Glutamatergic neuron (in vitro differentiated cells): ENCODE measurements at places on chromosomes 4 and X. TPM values are rescaled to one million over a fixed set of nuclear protein-coding genes. Genes with fewer than 3 reads are reported as not detected.

DNA sequence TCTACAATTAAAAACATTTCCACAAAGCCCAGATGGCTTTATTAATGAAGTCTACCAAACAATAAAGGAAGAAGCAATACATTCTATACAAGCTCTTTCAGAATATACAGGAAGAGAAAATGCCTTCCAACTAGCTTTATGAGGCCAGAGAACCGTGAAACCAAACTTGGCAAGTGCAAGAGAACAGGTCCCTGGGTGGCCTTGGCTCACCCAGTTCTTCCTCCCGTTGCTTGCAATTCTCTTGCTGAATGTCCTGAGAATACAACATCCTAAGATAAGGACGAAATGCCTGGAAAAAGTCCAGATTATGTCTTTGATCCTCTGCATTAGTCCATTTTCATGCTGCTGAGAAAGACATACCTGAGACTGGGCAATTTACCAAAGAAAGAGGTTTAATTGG lies 204.9 kb downstream of the MAD2L1 start:
- H3K27ac ChIP-seq: no peak overlapping the region
- no peaks in the 10 kb centered on the region for H3K36me3 ChIP-seq
- H3K4me3 ChIP-seq: no peak overlapping the region
- no peak for DNase-seq
- H3K27me3 ChIP-seq: no peaks in the 10 kb centered on the region

DNA sequence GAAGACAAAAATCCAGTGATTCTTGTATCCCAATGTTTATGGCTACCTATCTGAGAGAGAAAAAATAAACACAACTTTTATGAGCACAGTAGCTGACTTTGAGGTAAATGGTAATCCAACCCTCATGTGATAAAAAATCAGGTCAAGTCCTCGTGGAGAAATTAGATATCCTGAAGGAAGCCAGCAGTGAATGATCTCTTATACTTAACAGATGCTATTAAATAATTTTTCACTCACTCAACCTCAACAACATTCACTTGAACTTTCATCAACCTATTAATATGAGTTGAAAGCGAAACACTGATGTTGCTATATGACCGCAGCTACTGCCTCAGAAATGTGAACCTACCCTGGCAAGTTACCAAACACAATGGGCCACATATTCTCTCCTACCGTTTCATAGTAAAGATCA lies 105.4 kb downstream of the GPC3 start:
- H3K4me1 ChIP-seq: peaks cover 18% of the 10 kb centered on the region
- H3K27ac ChIP-seq: no peak overlapping the region
- H3K27me3 ChIP-seq: no peaks in the 10 kb centered on the region
- DNase-seq: no peak

GRCh38 chrX:63424063-63424462 lies 72.9 kb upstream of the SPIN4 start:
- no peaks in the 10 kb centered on the region for H3K27me3 ChIP-seq
- H3K36me3 ChIP-seq: no peaks in the 10 kb centered on the region
- no peak overlapping the region for H3K27ac ChIP-seq
- no peaks in the 10 kb centered on the region for H3K4me1 ChIP-seq
- no peak for DNase-seq

GRCh38 chr4:113468165-113469022 lies 293.1 kb downstream of the CAMK2D start:
- peak overlapping the region; percentile 74 for H3K27ac ChIP-seq
- no peak overlapping the region for H3K4me3 ChIP-seq
- peaks cover 23% of the 10 kb centered on the region for H3K4me1 ChIP-seq

- H3K4me3 ChIP-seq: no peak overlapping the region
- no peaks in the 10 kb centered on the region for H3K4me1 ChIP-seq
- H3K27ac ChIP-seq: no peak overlapping the region
- H3K27me3 ChIP-seq: peaks cover 1% of the 10 kb centered on the region
Measured at GRCh38 chr4:1752284-1753041, 31.1 kb downstream of the TACC3 start.

DNA sequence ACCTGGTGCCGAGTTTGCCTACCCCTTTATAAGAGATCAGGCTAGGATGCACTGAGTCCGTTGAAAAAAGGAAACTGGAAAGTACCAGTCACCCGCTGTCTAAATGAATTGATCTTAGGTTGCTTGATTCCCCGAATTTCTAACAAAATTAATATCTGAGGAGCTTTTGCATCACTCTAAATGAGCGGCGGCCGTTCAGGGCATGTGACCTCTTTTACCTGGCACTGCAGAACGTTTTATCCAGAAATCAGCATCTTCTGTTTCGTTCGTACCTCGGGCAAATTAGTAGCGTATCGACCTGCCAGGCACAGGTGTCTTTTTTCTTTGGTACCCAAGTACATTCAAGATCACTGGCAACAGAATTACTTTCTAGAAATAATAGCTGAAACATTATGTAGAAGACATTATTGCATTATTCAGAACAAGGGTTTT lies 876 bp downstream of the KLHL2 start:
- H3K27me3 ChIP-seq: peaks cover 9% of the 10 kb centered on the region
- H3K27ac ChIP-seq: peak overlapping the region; percentile 87
- peak overlapping the region; percentile 93 for H3K4me3 ChIP-seq

SERPINA7 gene
- total RNA-seq: not detected

BEX1 gene
- total RNA-seq: 140 TPM
